ENCODE measurements at places on chromosomes 2 and 18.
A peak's percentile ranks its signal among the peaks of the same experiment; 100 is the strongest.

- no peak for DNase-seq
These were observed 495.8 kb upstream of the ACVR2A start for GRCh38 chr2:147348931-147349555.

- no peak for DNase-seq
These were observed 42.8 kb upstream of the BAZ2B start for GRCh38 chr2:159658881-159659873.

DNA sequence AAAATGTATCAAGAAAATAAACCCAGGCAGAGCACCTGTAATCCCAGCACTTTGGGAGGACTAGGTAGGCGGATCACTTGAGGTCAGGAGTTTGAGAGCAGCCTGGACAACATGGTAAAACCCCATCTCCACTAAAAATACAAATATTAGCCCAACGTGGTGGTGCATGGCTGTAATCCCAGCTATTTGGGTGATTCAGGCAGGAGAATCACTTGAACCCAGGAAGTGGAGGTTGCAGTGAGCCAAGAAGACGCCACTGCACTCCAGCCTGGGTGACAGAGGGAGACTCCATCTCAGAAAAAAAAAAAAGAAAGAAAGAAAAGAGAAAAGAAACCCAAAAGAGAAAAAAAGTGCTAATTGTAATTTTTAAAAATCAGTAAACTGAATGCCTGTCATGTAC lies 41.4 kb downstream of the DDX18 start:
- DNase-seq, result no peak

DNA sequence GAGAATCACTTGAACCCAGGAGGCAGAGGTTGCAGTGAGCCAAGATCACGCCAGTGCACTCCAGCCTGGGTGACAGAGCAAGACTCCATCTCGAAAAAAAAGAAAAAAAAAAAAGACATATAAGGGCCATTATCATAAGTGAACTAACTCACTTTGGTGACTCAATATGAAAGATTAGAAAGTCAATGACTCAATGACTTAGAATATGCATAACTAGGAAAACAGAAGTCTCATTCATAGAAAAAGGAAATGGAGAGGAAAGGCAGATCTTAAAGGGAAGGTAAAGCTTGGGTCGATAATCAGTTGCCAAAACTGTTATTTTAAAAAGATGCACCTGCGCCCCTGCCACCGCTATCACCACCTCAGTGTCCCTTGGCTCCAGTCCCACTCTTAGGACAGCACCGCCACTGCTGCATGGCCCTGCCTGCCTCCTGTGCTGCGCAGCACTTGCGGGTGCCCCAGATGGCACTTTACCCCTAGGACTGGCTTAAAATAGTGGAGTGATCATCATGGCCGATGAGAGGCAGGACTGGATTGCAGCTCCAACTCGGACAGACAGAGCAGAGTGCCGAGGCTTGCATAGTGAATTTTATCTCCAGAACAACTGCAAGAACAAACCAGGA lies 54.7 kb downstream of the INO80D start:
- no peak for DNase-seq

GRCh38 chr2:181152226-181152625 lies 171.8 kb downstream of the UBE2E3 start:
- no peak for DNase-seq

DNA sequence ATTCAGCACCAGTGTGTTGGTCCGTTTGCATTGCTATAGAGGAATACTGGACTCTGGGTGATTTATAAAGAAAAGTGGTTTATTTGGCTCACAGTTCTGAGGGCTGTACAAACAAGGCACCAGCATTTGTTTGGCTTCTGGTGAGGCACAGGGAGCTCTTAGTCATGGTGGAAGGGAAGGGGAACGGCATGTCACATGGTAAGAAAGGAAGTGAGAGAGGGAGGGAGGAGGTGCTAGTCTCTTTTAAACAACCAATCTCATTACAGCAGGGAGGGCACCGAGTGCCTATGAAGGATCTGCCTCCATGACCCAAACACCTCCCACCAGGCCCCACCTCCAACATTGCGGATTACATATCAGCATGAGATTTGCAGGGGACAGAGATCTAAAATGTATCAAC lies 143.9 kb upstream of the DLX2 start:
- DNase-seq, result peak; percentile 34

- no peak for DNase-seq
These were observed 696.5 kb downstream of the TDRD15 start for GRCh38 chr2:21820271-21820670.

DNA sequence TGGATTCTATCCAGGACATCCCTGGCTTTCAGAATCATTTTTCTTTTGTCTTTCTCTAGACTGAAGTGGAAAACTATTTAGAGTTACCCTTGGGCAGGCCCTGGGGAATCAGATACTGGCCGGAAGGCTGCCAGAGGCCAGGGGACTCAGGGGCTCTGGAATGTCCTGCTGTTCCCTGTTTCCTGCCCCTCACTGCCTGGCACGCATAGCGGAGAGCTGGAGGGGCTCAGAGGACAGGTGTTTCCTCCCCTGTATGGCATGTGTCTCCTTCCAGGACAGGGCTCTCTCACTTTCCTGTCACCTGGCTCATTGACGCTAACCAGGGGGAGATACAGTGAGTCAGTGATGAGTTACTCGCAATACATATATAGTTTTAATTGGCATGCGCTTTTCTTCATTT lies 38.8 kb downstream of the DYSF start:
- no peak for DNase-seq

- DNase-seq, result no peak
These were observed 77.2 kb upstream of the SLC38A11 start for GRCh38 chr2:165032559-165032958.

DNA sequence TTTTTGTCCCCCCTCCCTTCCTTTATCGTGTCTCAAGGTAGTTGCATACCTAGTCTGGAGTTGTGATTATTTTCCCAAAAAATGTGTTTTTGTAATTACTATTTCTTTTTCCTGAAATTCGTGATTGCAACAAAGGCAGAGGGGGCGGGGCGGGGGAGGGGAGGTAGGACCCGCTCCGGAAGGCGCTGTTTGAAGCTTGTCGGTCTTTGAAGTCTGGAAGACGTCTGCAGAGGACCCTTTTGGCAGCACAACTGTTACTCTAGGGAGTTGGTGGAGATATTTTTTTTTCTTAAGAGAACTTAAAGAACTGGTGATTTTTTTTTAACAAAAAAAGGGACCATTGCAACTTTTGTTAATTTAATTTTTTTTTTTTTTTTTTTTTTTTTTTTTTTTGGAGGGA lies 2.1 kb downstream of the SOX11 start:
- peak; percentile 91 for DNase-seq

DNA sequence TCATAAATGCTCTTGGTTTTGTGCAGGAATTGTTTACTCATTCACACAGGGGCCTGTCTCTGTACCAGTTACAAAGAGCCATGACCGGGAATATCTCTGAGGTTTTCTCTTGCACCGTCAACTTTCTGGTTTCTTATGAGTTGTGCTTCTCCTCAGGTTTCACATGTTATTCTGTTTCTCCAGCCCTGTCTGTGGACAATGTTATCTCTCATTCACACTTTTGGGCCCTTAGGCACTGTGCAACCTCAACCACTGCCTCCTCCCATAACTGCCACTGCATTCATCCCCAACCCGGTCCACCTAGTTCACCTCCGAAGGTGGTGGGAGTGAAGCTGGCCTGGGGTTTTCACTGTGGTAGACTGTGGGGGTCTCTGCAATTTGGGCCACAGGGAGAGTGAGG lies 22.5 kb upstream of the NEDD4L start:
- DNase-seq, result no peak

DNA sequence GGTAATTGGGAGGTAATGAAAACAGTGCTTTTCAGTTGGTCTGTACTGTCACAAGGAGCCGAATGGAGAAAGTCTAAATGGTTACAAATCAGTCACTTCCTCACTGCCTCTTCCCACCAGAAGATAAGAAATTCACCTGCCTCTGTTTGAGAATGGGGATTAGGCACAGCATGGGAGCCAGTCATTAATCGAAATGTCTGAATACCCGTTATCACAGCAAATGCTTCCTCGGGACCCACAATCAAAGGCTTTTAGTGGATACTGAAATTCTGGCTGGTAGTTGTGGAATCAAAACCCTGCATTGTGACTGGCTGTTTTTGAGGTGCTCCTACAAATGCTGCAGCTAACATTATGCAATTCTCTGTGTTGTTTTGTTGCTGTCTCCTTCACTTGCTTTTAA lies 461.0 kb upstream of the MEX3C start:
- no peak for DNase-seq

GRCh38 chr2:144529841-144530240 lies 9.9 kb upstream of the ZEB2 start:
- DNase-seq, result no peak

DNA sequence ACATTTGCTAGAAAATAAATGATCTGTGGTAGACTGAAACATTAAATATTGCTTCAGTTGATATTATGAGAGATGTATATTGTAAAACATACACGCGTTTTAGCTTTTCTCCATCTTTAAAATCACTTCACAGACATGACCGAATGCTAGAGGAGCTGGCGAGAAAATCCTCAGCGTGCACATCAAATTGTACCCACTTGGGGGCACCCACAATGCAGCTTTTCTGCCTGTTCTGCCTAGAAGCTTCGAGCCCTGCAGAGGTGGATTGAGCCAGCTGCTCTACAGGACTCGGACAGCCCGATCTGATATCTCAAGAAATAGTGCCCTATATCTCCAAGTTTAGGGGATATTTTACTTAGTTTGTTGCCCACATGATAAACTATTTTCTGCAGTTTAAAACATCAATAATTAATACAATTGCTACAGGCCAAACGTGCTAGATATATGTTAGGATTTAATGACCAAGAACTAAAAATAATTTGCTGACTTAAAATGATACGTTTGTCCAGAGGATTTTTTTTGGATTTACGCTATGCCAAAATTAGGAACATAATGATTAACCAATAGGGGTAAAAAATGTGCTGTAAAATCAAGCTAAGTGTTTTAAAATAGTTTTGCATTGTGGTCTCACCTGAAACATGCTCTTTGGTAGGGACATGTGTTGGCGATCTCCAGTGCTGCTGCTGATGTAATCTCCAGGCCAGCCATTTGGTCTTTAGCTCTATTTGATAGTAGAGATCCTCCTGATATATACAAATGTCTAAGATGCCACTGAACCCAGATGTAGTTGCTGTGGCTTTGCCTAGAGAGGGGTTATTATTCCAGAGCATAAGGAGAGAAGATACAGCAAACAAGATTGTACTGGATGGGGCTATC lies 22.3 kb upstream of the ATP5MC3 start:
- DNase-seq, result peak; percentile 44

DNA sequence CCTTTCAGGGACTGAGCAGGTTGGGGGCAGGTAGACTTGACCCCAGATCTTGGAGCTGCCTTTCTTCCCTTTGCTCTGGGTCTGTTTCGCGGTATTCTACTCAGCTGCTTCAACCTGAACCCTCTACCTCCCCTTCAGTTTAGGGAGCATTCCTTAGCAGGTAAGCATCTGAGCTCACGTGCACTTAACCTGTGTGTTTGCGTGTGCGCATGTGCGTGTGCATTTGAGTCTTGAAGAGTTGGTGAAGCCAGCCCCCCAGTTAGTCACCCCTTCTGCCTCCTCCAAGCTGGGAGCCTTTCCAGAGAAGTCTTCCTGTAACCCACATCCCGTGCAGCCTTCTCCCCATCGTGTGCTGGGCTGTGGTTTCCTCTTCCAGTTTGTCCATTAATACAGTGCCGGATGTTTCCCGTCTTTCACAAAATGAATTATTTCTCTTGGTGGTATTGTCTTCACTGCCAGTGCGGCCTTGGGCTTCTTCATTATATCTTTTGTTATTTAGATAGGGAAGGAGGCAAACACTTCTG lies 33.2 kb downstream of the B3GNT2 start:
- DNase-seq, result no peak

- DNase-seq, result no peak
These were observed 149.5 kb upstream of the TMEM200C start for GRCh38 chr18:6044773-6045172.

DNA sequence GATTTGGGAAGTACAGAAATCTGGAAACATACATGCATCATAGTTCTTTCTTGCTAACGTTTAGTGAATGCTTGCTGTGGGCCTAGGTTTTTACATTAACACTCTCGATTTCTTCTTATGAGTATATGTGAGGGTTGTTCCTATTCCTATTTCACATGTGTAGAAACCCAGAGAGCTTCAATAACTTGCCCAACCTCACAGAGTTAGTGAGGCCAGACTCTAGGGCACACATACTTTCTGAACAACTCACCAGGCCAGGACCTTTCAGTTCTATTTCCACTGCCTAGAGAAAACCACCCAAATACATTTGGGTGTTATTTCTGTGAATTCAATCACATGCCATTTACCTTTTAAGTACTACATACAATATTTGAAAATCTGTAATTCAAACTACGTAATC lies 8.2 kb upstream of the KCTD1 start:
- no peak for DNase-seq

DNA sequence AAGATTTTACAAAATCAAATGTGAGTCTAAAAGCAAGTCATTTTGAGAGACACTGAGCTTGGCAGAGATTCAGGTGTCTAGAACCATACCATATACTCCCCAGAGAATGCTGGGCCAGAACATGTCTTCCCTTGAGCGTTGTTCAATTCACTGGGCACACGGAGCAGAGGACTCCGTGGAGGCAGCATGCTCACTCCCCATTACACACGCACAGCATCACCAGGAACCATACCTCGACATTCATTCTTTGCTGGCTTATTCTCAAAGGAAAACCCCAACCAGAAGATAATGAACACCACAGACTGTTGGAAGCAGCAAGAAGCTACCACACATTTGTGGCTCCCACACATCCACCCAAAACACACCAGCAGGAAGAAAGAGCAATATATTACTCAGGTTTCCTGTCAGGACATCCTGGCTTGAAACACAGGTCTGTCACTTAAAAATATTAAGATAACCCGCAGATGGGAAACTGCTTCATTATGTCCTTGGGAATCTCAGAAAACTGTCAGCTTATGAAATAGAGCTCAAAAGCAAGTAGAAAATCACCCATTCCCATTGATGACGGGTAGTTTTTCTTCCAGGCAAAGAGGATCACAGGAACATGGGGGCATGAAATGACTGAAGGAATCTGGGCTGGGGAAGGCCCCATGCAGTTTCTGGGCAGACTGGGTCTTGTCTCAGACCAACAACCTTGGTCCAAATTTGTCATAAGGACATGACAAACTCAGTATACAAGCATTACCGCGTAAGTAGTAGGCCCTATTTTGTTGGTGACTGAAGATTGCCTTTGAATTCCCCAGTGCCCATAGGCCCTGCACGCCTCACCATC lies 46.4 kb downstream of the PCBP1 start:
- DNase-seq, result peak; percentile 65

DNA sequence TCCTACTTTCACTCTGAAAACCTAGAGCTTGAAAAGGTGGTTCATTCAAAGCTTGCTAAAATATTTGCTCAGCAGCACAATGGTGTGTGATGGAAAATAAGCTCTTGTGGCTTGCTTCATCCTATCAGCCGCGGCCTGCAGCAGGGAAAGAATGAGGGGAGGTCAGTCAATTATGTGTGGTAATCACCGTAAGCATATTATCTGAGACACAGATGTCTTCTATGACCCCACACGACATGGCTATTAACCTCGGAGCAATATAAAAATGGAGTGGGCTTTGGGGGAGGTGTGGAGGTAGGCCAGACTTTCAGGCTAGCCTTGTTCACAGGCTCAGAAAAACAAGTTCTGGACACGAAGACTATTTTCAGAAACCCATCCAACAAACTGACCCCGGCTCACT lies 98.4 kb upstream of the SIX3 start:
- DNase-seq, result no peak
